Endothelial cell of umbilical vein (primary cell): ENCODE measurements at places on chromosomes 2 and 18. TPM values are rescaled to one million over a fixed set of nuclear protein-coding genes. Genes with fewer than 3 reads are reported as not detected.

DNA sequence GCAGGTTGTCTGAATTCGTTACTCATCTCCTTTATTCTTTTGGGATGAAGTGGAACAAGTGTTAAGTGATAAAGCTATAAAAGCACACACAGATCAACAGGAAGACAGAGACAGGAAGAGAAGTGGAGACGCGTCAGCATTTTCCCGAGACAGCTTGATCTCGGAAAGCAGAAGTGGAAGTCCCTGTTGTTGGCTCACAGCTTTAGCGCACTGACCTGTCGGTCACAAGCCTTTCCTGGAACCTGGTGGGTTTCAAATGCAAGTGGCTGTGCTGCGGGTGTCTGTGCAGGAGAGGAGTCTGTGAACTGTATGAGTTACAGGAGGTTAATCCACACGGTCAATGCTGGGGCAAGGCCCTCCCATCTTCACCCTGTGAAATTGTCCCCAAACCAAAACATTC lies 116.6 kb upstream of the PELI1 start:
- DNase-seq: peak; percentile 82

DNA sequence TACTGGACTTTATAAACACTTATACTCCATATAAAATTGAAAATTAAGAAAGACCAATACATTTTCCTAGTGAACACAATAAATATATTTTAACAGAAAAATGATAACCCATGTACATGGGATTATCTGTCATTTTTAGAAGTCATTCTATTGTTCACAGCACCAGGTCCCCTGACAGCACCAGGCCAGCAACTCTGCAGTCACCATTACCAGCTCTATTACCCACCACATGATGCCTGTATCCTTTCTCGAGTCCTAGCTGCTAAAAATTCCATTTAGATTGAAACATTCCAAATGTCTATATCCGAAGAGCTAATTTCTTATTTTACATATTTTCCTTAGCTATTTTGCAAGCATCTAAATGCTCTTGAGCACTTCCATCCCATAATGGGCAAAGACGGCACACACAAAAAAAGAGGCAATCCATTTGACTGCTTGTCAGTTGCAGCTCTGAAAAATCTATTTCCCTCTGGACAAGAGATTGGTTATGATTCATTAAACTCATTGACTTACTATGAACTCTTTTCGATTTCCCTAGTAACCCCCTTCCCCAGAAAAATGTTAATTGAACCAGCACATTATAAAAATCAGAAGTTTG lies 336.9 kb downstream of the RIT2 start:
- DNase-seq: no peak

GRCh38 chr18:6069103-6069502 lies 173.8 kb upstream of the TMEM200C start:
- DNase-seq: no peak

- DNase-seq: no peak
Observed at GRCh38 chr2:44940732-44941464, 604 bp upstream of the SIX3 start.

DNA sequence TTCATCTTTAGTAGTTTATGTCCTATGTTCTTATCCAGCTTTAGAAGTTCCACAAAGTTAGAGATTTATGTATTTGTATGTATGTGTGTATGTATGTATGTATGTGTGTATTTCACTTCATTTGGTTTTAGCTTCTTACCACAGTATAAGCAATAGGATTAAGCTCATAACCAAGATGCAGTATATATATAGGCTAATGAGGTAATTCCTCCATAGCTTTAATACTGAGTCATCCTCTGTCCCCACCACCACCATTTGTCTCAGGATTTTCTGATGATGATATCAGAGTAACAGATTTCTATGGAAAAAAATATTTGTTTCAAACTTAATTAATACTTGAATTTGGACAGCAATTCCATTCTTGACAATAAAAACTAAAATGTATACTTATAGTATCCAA lies 159.2 kb downstream of the SOX11 start:
- DNase-seq: no peak

DNA sequence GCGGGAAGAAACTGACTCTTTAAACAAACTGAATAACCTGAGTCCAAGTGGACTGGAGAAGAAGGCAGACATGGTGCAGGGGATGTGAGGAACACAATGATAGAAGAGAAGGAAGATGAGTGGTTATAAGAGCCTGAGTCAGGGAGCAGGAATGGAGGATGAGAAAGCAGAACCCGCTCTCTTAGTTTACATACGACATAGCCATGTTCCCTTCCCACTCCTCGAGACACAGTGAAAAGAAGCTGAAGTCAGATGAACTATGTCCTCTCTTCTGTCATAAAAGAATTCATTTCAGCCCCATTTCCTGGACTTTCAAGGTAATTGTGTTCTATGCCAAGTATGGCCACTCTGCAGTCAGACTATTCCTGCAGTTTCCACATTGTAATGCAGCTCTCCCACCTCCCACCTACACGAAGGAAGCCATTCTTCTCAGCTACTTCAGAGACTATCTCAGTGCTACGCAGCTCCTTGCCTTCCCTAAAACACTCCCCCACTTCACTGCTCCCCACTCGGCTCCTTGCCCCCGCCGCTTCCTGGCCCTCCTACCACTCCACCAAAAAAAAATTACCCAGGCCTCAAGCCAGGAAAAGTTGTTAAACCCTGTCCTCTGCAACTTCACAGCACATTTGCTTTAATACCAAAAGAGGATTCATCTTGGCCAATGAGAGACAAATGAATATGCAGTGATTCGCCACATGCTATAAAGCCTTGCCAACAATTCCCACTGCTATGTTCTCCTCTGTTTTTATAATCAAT lies 323.4 kb upstream of the EPHA4 start:
- no peak for DNase-seq

DNA sequence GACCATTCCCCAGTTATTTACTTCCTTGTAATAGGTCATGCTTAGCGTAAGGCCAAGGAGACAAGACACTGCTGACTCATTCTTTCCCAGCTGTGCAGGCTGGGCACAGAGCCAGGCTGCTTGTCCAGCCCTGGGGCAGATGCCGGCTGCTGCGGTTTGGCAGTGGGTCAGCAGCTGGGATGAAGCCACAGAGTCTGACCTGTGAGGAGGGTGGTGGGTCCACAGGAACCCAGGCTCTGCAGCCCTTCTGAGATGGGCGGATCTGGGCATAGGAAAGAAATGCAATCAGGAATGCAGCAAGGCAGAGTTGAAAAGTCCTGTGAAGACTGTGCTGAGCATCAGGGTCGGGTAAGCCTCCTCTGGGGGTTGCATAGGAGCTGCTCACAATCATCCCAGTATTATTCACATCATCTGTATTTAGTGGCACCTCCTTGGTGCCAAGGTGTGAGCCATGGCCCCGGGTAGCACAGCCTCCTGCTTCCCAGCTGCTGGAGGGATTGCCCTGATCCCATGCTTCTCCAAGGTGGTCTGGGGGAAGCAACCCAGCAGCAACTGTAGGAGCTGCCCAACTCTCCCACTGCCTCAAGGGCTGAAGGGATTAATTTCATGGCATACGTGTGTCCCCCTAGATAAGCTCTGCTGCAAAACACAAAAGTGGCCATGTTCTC lies 139.0 kb downstream of the DDX1 start:
- peak; percentile 97 for DNase-seq

GRCh38 chr2:23478933-23479683 lies 94.1 kb downstream of the KLHL29 start:
- no peak for DNase-seq

DNA sequence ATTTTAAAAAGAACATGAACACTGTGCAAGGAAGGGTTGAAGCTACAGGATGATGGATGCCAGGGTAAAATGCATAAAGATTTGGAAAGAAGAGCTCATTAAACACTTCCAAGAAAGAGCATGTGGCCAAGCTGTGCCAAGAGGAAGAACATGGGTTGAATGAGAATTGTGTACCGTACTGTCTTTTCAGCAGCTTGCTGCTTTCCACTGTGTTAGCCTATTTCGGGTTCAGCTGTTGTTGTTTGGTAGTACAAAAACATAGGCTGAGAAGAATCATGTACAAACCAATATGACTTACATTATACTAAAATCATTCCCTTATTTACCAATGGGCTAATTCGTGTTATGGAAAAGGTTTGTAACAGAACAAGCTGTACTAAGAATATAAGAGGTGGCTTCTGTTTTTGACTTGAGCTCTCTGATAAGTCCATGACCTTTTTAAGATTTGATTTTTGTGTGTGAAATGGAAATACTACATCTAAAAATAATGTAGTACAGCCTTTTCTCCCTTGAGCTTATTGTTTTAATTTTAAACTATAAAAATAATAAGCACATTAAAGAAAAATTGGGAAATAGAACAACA lies 188.3 kb upstream of the STON1 start:
- peak; percentile 55 for DNase-seq

- no peak for DNase-seq
Observed at GRCh38 chr2:184921676-184922075, 323.3 kb downstream of the ZNF804A start.

GRCh38 chr2:134225173-134225572 lies 28.7 kb upstream of the MGAT5 start:
- DNase-seq: no peak

DNA sequence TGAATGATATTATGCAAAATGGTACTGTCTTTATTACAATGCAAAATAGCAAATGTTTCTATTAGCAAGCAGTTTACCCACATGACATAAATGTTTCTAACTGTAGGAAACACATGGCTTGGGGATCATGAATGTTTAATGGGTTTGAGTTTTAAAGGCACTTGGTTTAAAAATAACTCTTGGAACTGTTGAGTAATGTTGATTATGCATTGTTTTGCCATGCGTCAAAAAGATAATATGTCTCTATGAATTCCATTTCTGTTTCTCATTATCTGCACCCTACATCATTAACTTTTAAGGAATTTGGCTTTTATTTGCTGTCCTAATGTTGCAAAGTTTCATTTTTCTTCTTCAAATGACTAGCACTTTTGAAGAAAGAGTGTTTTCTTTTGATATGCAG lies 1355.5 kb downstream of the SUCLG1 start:
- peak; percentile 91 for DNase-seq

DNA sequence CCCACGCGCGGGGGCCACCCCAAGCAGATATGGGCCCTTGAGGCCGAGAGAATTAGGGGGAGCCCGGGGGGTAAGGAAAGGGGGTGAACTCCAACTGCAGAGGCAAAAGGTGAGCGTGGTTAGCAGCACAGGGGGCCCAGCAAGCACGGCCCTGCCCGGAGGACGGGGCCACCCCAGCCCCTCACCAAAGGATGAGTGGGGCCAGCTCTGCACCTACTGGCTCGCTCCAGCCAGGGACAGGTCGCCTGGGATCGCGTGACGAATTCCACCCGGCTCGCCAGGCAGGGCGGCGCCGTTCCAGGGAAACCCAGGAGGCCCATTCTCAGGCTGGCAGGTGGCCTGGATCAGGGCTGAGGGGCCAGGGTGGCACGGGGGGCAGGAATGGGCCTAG lies 38.6 kb downstream of the BIN1 start:
- DNase-seq: no peak

The EHBP1 gene
- total RNA-seq: 31.6 and 34.8 TPM in 2 replicates

The TMEFF2 gene
- 0.12 and 0.20 TPM in 2 replicates for total RNA-seq
